Activated T-cell treated with anti-CD3 and anti-CD28 coated beads, Interleukin-2, amount 50 U/mL, for 72 hours (primary cell): ENCODE measurements at places on chromosomes 2 and 18. TPM values are rescaled to one million over a fixed set of nuclear protein-coding genes. Genes with fewer than 3 reads are reported as not detected.

The TUBB8B gene
- not detected for total RNA-seq

The CAPN14 gene
- total RNA-seq, result 0.60 TPM

The CUL3 gene
- 68.5 TPM for total RNA-seq

The RNASEH1 gene
- total RNA-seq, result 24.1 TPM

The PSMA8 gene
- total RNA-seq, result 0.81 TPM

The STPG4 gene
- total RNA-seq, result not detected

The NT5DC4 gene
- total RNA-seq, result 1.2 TPM

The HTR2B gene
- total RNA-seq, result not detected

GRCh38 chr2:11344956-11345677 is 681 bp upstream of the ROCK2 start:
- DNase-seq, result no peak

DNA sequence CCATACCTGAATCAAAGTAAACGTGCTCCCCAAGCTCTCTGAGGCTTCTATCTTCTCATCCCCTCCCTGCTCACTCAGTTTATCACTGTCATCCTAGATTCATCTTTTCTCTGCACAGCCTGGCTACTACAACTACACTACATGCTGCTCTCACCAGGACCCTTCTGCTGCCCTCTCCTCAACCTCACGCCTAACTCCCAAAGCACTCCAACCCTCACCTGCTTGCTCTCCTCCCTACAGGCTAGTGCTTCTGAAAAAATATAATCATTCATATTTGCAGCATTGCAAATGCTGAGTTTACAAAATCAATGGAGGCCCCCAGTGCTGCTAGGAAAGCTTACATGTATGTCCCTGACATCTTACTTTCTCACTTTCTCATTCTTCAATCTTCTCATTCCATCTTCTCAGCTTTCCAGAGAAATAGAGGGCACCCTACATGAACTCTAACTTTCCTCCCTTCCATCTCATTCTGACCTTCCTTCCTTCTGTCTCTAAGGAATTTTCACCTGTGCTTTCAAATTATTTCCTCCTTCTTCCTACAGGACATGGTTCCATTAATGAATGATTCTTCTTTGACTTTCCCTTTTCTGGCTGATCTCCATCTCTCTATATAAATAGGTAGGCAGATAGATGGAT is 36.3 kb downstream of the EVA1A start:
- DNase-seq, result no peak

- no peak for DNase-seq
These were observed 6.4 kb upstream of the SFTPB start for GRCh38 chr2:85674417-85674816.

GRCh38 chr2:120798567-120799247 is 63.0 kb downstream of the GLI2 start:
- no peak for DNase-seq

DNA sequence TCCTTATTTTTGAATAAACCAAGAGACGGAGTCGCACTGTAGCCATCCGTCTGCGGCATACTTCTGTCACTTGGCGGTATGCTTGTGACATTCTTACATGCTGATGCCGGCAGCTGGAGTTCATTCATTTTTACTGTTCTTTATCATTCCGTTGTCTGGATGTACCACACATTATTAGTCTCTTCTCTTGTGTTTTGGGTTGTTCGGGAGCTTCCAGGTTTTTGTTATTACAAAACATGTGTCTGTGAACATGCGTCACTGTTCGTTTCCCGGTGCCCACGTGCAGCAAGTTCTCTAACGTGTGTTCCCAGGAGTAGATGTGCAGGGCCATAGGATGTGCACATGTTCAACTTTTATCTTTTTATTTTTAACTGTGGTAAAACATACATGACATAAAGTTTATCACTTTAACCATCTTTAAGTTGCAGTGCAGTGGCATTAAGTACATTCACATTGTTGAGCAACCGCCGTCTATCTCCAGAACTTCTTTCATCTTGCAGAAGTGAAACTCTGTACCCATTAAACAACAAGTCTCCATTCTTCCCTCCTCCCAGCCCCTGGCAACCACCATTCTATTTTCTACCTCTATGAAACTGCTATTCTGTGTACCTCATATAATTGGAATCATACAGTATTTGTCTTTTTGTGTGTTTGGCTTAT is 40.1 kb downstream of the MTCL1 start:
- no peak for DNase-seq

- no peak for DNase-seq
These were observed 56.7 kb upstream of the EPB41L3 start for GRCh38 chr18:5600378-5601071.

- DNase-seq, result no peak
These were observed 119.3 kb downstream of the SETBP1 start for GRCh38 chr18:44799907-44800421.

DNA sequence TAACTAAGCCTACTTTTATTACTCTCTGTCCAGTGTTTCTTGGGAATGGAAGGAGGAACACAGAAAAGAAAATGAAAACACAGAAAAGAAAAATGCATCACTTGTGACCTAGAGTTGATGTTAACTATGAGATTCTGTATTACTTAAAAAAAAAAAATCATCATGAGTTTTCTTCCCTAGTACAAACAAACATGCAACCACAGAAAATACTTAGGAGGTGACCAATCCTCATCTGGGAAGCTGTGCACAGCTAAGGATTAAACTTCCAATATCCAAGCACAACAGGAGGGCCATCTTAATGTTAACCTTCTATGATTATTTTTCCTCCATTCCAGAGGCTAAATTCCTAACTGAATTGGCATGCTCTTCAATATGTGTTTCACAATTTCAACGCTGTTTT is 1140.4 kb downstream of the LRP1B start:
- DNase-seq, result no peak

- DNase-seq, result no peak
These were observed 34.2 kb downstream of the ADI1 start for GRCh38 chr2:3485166-3485565.

- no peak for DNase-seq
These were observed 108.1 kb upstream of the SERPINE2 start for GRCh38 chr2:224147174-224147573.

GRCh38 chr18:27556741-27557140 is 371.6 kb upstream of the CHST9 start:
- DNase-seq, result no peak

DNA sequence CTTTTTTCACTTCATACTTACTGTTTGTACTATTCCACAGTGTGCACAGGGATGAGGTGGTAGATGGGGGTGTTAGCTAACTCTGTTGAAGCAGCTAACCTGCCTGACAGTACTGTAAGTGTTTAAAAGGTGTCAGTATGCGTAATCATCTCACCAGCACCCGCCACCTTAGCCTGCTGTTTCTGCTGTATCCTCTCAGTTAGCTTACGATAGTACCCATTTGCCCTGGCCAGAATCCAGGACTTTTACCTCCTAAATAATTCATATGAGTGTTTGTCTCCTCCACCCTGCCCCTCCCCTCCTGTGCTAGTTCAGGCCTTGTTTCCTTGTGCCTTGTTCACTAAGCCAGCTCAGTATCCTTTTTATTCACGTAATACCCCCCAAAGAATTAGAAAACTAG is 34.2 kb downstream of the TRAPPC12 start:
- no peak for DNase-seq

GRCh38 chr2:189426886-189427285 is 14.4 kb upstream of the WDR75 start:
- no peak for DNase-seq

DNA sequence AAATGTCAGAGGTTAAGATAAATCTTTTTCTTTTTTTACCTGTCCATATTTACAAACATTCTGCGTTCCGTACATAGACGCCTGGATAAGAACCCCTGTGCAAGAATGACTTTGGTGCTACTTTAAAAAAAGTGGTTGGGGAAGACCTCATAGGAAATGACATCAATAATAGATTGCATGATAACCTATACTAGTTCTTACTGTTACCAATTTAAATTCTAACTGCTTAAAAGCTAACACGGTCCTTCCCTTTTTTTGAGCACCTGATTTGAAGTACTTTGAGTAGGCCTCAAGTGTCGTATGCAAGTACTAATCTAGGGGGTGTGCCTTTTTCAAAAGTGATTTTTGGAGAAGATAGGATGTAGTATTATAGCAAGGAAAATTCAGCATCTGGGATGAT is 2.1 kb downstream of the SLC39A10 start:
- DNase-seq, result peak; percentile 27

GRCh38 chr2:53212576-53212975 is 555.0 kb upstream of the CHAC2 start:
- DNase-seq, result no peak

DNA sequence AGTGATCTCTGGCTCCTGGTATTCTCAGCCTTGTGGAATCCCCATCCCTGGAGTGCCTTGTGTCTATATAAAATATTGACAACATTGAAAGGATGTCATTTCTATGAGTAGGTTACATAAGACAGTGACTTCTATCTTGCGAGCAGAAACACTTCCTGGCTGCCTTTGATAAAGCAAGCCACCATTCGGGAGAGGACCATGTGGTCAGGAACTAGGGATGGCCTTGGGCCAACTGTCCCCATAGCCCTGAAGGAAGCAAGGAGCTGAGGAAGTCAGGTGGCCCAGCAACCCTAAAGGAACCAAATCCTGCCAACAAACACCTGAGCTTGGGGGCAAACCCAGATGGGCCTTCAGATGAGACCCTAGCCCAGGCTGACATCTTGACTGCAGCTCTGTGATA is 113.0 kb upstream of the LTBP1 start:
- no peak for DNase-seq

GRCh38 chr2:239677453-239678185 is 276.8 kb upstream of the HDAC4 start:
- no peak for DNase-seq

DNA sequence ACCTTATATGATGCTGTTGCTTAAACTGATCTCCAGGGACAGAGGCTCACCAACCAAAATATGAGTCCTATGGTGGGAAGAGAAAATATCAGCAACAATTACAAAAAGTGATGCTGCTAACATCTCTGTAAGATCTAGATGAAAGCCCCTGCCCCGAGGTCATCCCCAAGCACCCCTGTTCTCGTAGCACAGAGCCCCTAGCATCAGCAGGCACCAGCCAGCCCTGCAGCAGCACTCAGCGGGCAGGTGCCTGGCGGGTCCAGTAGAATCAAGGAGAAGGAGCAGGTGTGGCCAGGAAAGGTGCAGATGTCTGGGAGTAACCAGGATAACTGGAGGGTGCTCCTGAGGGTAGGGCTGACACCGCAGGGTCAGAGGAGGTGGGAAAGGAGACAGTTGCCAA is 474.2 kb upstream of the MYT1L start:
- DNase-seq, result no peak

DNA sequence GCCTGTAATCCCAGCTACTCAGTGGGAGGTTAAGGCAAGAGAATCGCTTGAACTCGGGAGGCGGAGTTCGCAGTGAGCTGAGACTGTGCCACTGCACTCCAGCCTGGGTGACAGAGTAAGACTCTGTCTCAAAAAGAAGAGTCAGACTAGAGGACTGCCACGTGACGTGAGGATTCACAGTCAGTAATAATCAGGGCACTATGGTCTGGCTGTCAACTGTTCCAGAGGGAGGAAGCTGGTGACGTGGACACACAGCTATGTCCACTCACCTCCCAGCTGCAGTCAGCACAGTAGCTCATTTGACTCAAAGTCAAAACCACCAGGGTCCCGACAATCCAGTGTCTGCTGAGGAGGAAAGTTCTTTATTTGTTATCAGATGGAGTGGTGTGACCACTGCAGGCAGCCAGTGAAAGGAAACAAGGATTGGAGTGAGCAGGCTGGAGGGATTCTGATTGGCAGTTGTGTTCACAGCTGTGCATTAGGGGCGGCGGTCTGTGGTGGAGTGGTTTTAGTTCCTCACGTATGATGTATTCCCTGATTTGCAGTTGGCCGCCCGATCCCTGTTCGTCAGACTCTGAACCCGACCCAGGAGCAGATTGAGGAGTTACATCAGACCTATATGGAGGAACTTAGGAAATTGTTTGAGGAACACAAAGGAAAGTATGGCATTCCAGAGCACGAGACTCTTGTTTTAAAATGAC is 37.9 kb downstream of the MOGAT1 start:
- DNase-seq, result no peak

DNA sequence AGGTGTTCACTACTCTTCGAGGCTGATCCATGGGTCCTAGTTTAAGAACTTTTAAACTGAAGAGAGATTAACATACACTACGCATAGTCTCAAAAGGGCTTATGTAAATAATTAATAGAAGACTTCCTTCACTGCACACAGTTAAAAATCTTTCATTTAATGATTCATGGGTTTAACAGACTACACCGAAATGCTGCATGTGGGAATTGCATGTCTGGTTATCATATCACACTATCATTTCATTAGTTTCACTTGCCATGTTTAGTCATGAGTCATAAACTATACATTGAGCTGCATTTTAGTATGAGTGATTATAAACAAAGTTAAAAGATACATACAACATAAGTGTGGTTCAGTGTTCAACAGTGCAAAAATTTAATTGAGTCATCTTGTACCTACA is 31.2 kb downstream of the GLS start:
- peak; percentile 10 for DNase-seq

DNA sequence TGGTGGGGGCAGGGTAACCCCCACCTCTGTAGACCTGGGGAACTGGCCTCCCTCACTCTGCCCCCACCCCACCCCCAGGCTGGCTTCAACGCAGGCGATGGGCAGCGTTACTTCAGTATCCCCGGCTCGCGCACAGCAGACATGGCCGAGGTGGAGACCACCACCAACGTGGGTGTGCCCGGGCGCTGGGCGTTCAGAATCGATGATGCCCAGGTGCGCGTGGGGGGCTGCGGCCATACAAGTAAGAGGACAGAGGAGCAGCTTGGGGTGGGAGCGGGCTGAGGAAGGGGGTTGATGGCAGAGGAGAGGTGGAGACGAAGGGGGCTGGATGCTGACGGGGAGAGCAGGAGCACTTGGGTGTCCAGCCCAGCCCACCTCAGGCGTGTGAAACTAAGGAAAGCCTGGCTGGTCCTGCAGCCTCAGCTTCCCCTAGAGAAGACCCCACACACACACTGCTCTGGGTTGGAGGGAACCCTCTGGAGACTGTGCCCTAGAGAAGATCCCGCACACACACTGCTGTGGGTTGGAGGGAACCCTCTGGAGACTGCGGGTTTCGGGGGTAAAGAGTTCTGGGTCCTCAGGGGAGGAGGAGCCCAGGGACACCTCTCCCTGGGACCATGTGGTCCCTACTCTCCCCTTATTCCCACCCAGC is 36.2 kb downstream of the SNED1 start:
- DNase-seq, result no peak

DNA sequence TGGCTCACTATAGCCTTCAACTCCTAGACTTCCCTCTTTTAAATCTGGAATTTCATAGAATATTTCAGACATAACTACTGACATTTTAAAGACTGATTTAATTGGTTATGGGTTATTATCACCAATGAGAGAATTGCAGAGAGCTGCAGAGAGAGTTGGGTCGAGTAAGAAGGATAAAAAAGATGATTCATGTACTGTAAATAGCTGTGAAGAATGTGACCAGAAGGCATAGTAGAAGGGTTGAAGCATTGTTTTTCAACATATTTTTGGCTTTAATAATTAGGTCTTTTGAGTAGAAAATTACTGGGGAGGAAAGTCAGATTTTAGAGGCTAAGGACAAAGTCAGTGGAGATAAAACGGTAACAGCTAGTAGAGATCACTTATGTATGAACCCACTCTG is 503.2 kb upstream of the SLC8A1 start:
- no peak for DNase-seq

GRCh38 chr2:27282892-27283291 is 663 bp downstream of the TRIM54 start:
- no peak for DNase-seq

GRCh38 chr2:209958016-209958415 is 44.4 kb upstream of the RPE start:
- no peak for DNase-seq

- DNase-seq, result peak; percentile 7
These were observed 42.1 kb upstream of the RFX8 start for GRCh38 chr2:101516823-101517690.
